PC-3 (cell line): ENCODE measurements at places on chromosomes 11 and 22. TPM values are rescaled to one million over a fixed set of nuclear protein-coding genes. Genes with fewer than 3 reads are reported as not detected.

DNA sequence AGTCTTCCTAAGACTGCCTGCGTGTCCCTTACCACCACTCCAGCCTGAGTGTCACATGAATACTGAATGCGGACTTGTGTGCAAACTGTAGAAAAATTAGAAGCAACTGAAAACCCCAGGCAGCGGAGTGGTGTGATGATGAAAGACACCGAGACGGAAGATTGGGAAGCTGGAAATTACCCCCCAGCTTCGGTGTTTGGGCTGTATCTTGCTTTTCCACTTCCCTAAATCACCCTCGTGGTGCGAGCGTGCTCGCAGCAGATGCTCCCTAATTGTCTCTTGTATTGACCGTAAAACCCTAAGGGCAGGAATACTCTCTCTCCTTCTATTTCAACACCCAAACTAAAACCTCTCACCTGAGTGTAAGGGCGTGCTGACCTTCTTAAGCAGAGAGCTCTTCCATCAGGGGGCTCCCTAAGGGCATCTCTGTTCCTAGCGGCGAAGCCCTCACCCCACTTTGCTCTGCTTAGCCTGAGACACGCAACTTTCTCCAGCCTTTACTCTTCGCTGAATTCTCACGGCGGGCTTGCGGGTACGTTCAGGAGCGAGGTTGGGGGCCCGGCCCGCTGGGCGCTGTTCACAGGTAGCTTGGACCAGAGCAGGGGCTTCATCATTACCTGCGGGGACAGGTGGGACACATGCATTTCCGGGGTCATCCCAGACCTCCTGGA, 62.4 kb downstream of the CRYBB2 start:
- no peak for DNase-seq

DNA sequence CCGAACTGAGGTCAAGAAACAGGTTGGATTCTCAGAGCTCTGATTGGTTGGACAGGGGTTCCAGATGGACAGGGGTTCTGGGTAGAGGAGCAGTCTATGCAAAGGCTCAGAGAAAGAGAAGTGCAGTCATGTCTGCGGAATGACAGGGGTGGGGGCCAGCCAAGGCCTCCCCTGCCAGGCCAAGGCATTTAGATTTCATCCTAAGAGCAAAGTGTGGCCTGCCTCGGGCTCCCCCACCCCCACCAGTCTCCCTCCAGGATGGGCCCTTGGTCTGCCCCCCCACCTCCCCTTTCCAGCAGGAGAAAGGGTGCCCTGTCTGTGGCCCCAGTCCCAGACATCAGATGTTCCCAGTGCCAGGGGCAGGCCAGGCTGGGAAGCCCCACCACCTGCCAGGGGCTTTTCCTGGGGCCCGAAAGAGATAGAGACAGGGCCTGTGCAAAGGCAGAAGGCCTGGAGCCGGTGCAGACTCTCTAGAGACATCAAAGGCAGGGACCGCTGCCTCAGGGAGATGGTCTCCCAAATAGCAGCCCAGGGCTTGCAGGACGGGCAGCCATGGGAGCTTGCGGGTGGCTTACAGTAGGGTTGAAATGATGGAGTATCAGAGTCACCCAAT, 9.4 kb downstream of the SUSD2 start:
- DNase-seq = no peak

- no peak for DNase-seq
These were observed 56.1 kb downstream of the ARHGEF12 start for GRCh38 chr11:120392314-120392713.

Gene SAA1
- not detected in 2 replicates for total RNA-seq

GRCh38 chr11:70525466-70525865, 127.1 kb downstream of the CTTN start:
- no peak for DNase-seq
